ENCODE measurements at places on chromosomes 1 and 21.

- DNase-seq, result no peak
Measured at GRCh38 chr1:36835696-36836095, 198.6 kb downstream of the GRIK3 start.

GRCh38 chr1:203915811-203916210 lies 54.4 kb downstream of the SNRPE start:
- no peak for DNase-seq

GRCh38 chr1:206803221-206803730 lies 31.0 kb upstream of the IL10 start:
- DNase-seq, result peak; percentile 47

DNA sequence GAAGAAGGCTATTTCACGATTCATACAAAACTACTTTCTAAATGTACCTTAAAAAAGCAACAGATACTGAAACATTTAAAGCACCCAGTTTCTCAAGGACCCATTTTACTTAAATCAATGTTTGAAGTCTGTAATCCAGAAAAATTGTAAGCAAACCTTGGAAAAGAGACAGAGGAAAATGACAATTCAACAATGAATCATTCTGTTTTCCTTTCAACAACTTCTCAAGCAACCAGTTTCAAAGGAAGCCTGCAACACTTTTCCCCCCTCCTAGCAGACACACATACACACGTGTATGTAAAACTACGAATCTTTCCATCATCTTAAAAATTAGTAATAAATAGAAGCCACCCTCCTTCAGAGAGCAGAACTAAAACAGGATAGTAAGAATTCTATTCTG lies 1.2 kb downstream of the RERE start:
- DNase-seq, result no peak

GRCh38 chr1:6473974-6474814 lies 8.2 kb upstream of the TNFRSF25 start:
- DNase-seq, result no peak

DNA sequence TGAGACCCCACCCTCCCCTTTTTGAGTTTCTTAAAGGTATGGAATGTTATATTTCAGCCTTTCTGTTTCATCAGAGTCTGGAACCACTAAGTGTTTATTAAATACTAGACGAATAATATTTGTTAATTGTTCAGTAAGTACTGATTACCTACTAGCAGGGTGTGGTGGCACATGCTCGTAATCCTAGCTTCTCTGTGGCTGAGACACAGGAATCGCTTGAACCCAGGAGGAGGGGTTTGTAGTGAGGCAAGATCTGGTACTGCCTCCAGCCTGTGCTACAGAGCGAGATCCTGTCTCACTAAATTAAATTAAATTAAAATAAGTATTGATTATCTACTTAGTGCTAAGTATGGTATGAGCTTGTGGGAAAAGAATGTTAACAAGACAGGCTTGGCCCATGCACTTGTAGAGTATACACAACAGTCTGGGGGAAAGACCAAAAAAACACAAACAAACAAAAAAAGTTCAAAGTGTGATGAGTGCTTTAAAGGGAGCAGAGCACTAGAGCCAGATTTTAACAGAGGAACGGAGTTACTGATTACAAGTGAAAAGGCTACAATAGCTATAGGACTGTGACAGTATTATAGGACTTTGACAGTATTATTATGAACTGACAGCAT lies 2.4 kb downstream of the CEPT1 start:
- no peak for DNase-seq

- no peak for DNase-seq
Measured at GRCh38 chr1:58839147-58839795, 55.4 kb upstream of the JUN start.
